ENCODE measurements at places on chromosomes 3 and 15. TPM values are rescaled to one million over a fixed set of nuclear protein-coding genes. Genes with fewer than 3 reads are reported as not detected.

GRCh38 chr3:146503461-146504202 is 34.3 kb upstream of the PLSCR2 start:
- DNase-seq = no peak

Gene TTLL13
- 0.47 TPM for total RNA-seq

DNA sequence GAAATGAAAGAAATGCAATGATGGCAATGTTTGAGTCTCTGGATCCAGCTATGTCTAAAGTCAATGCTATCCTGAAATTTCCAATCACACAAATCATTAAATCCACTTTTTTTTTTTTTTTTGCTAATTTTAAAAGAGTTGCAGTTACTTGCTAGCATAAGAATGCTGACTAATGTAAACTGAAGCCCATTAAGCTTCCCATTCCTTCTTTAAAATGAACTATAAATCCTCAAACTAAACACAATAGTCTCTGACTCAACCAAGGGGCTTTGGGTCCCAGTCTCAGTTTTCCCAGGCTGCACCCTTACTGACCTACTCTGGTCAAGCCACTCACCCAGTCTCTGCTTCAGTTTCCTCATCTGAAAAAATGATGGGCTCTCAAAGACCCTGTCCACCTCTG is 361.1 kb downstream of the ERC2 start:
- no peak for DNase-seq

GRCh38 chr15:88741671-88742070 is 61.6 kb upstream of the ACAN start:
- no peak for DNase-seq

Gene PRR20G
- not detected for total RNA-seq

GRCh38 chr15:66169625-66170024 is 83.9 kb downstream of the MEGF11 start:
- no peak for DNase-seq

- no peak for DNase-seq
These were observed 16.9 kb upstream of the SEMA4B start for GRCh38 chr15:90184119-90184785.

- no peak for DNase-seq
These were observed 13.2 kb downstream of the MRAS start for GRCh38 chr3:138361561-138361971.

Gene SI
- total RNA-seq = not detected

- no peak for DNase-seq
These were observed 1433.9 kb upstream of the CADM2 start for GRCh38 chr3:83524901-83525300.

- DNase-seq = no peak
These were observed 45.4 kb downstream of the BTD start for GRCh38 chr3:15646851-15647511.

- DNase-seq = no peak
These were observed 32.3 kb downstream of the ACAP2 start for GRCh38 chr3:195410546-195410945.

DNA sequence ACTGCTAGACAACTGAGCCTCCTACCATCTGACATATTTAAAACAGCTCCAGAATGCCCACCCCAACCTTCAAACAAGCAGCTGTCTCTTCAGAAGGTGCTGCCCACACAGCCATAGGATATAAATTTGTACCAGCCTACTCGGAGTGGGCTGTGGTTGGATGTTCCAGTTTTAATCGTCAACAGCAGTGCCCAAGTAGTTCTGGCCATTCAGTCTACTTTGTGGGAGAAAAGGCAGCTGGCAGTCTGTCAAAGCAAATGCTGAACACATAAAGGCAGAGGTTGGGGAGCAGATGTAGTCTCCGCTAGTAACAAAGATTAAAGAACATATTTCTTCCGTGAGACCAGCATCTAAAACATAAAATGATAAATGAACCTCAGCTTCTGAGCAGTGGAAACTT is 15.9 kb upstream of the ERC2 start:
- DNase-seq = no peak

DNA sequence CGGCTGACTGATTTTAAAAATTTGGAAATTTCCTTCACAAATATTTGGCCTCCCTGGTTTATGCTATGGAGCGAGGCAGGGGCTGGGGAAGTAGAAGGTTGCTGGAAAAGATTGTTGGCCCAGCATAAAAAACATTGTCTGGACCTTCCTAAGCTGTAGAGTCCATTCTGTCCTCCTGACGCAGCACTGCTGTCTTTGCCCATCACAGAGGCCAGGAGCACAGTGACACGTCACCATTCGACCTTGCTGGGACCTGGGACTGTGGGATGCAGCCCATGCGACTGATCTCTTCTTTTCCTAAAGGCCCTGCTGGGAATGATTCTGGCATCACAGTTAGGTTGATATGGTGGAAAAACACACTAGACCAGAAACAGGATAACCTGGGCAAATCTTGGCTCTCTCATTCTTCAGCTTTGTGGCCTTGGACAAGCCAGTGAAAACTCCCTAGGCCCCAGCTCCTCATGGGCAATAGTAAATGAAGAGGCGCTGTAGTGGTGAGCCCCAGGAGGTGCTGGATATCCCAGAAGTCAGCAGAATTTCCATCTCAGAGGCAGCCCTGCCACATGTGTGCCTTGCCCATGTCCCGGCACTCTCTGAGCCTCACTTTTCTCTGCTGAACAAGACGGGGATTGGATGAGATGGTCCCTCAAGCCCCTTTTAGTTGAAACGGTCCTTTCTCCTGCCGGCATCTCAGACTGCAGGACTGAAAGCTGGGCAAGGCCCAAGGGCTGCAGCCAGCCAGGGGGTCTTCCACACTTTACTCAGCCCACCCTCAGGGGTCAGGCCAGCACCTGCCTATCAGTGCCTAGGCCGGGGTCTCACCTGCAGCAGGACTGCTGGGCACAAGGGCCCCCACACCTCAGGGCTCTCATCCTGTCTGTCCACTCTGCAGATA is 69.6 kb downstream of the SENP2 start:
- no peak for DNase-seq

GRCh38 chr15:35533130-35534110 is 12.5 kb downstream of the DPH6 start:
- DNase-seq = no peak

- no peak for DNase-seq
These were observed 589.4 kb downstream of the SI start for GRCh38 chr3:164488893-164489292.

GRCh38 chr3:33313331-33313730 is 36.1 kb downstream of the FBXL2 start:
- DNase-seq = no peak

Gene CHST2
- 2.4 TPM for total RNA-seq

GRCh38 chr3:177438596-177439220 is 241.4 kb upstream of the TBL1XR1 start:
- no peak for DNase-seq

DNA sequence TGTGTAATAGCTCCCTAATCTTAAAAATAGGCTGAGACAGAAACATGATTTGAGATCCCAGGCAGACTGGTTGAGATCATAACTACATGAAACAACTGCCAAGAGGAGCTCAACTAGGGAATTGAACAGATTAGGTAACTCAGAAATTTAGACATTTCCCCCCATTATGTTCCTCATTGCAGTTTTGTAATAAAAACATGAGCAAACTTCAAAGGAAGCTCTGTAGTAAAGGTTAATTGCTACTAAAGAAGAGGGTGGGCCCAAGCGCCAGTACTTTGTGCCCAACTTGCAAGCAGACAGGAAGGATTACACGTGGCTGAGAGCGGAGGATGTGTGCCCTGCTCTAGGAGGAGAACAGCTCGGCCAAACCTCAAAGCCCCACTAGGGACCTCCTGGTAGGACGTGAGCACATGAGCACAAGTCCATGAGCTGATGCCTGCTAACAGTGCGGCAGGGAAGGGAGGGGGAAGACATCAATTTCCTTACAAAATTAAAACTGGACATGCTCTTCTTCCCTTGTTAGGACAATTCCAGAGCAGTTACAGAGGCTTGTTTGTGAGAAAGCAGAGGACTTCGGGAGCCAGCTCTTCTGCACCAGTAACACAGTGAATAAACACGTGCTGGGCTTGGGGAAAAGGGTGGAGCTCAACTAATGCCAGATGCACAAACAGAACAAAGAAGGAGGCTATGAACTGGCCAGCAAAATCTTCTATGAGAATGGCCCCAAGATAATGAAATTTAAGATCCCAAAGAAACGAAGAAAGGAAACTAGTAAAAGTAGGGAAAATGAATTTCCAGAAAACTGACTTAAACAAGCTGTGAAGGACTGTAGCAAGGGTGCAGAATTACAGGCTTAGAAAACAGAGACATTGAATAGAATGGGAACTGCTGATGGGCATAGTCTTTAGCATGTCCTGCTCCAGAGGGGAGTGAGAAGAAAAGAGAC is 275.5 kb downstream of the MECOM start:
- no peak for DNase-seq

Gene DNAJB11
- total RNA-seq = 37.0 TPM

Gene GHSR
- not detected for total RNA-seq

Gene MASP1
- not detected for total RNA-seq

GRCh38 chr3:118641608-118642007 is 393.0 kb downstream of the IGSF11 start:
- DNase-seq = no peak

Gene C3orf85
- not detected for total RNA-seq

Gene TNNC1
- 3.0 TPM for total RNA-seq

Gene ARL14
- total RNA-seq = not detected

- no peak for DNase-seq
These were observed 37.4 kb downstream of the EBLN2 start for GRCh38 chr3:73098873-73099272.

GRCh38 chr15:56261854-56262509 is 18.3 kb upstream of the RFX7 start:
- no peak for DNase-seq

Gene IL5RA
- total RNA-seq = 0.48 TPM

Gene C15orf39
- 45.6 TPM for total RNA-seq

Gene PDZRN3
- not detected for total RNA-seq

- DNase-seq = no peak
These were observed 648.5 kb downstream of the NR2F2 start for GRCh38 chr15:96978937-96979473.

DNA sequence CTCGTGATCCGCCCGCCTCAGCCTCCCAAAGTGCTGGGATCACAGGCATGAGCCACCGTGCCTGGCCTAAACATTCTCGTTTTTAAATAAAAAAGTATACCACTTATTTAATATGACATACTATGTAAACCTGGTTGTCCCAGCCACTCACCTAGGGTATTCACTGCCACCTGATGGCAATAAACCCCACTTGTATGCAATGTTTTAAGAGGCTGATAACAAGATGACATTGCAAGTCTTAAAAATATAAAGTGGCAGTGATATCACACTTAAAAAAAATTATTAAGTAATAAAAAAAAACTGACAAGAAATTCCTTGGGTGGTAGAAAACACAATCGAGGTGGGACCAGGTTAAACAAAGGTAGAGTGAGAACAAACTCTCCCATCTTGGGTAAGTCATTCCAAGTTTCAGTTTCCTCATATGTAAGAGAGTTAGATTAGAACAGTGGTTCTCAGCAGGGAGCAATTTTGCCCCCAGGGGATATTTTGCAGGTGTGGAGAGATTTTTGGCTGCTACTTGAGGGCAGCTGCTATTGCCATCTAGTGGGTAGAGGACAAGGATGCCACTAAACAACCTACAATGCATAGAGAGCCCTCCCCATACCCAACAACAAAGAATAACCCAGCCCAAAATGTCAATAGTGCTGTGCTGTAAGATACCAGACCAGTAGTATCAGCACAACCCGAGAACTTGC is 14.5 kb downstream of the ARF4 start:
- DNase-seq = no peak

Gene CCR1
- total RNA-seq = 58.6 TPM

Gene LNP1
- 1.1 TPM for total RNA-seq

Gene DNAH12
- total RNA-seq = 0.30 TPM

DNA sequence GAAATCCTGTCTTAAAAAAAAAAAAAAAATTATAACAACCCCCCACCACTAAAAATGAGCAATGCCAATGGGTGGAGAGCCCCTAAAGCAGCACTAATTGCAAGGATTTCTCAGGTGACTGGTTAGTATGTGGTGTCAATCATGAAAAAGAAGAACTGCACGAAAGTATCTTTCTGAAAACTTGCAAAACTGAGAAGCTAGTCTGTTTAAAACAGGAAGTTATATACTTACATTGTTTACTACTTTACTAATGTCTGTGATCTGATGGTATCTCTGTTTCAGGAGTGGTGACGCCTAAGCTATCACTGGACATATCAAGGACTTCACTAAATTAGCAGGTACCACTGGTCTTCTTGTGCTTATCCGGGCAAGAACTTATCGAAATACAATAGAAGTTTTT is at the start of gene CCR3:
CCR3 (plus strand) TSS at position 341 of the 400 bp plus-strand sequence. CDS start 22,699 bp downstream, outside the sequence.
- no peak for DNase-seq

- no peak for DNase-seq
These were observed 290.5 kb downstream of the IGSF11 start for GRCh38 chr3:118744186-118744585.

- DNase-seq = no peak
These were observed 50.9 kb upstream of the SPRED1 start for GRCh38 chr15:38201714-38202113.

GRCh38 chr3:33076952-33077351 is 20.0 kb downstream of the GLB1 start:
- DNase-seq = no peak

Data from activated naive CD8-positive, alpha-beta T cell treated with anti-CD3 and anti-CD28 coated beads, Interleukin-2, amount 10 ng/mL, durations not matched to agents 7 days and 5 days (primary cell).